ENCODE measurements at places on chromosomes 5 and 9. TPM values are rescaled to one million over a fixed set of nuclear protein-coding genes. Genes with fewer than 3 reads are reported as not detected.

DNA sequence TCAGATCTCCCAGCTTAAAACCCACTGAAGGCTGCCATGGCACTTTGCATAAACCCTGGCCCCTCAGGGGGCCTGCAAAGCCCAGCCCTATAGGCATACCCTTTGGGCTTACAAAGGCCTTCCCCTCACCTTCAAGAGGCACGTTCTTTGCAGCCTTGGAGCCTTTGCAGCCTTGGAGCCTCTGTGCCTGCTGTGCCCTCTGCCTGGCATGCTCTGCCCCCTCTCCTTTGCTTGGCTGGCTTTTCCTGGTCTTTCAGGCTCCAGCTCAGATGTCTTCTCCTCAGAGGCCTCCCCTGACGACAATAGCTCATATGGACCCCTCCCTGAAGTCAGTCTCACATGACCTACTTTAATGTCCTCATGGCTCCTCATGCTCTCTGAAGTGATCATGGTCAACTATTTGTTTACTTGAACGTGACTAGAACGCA is 60.3 kb downstream of the CXXC5 start:
- H3K4me1 ChIP-seq, result peaks cover 16% of the 10 kb centered on the region
- peak overlapping the region; percentile 66 for H3K4me3 ChIP-seq
- no peaks in the 10 kb centered on the region for H3K27me3 ChIP-seq
- no peaks in the 10 kb centered on the region for H3K36me3 ChIP-seq

DNA sequence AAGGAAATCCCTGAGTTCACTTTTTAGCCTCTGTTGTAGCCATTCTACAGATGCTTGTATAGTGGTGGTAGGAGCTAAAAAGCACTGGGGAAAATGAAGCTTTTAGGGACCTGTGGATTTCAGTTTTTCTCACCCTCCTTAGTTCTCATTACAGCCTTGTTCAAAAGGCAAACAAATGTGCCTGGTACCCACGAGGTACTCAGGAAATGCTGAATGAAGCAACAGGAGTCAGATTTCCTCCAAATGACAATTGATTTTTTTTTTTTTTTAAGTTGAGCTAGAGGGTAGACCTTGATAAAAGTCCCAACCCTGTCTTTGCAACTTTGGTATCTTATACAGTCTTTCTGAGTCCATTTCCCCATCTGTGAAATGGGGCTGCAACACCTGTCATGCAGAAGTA is 21.3 kb upstream of the TMOD1 start:
- no peak overlapping the region for H3K4me3 ChIP-seq
- no peaks in the 10 kb centered on the region for H3K4me1 ChIP-seq
- DNase-seq, result no peak

- no peak overlapping the region for H3K27ac ChIP-seq
- peaks cover 9% of the 10 kb centered on the region for H3K4me1 ChIP-seq
- H3K36me3 ChIP-seq, result no peaks in the 10 kb centered on the region
- H3K4me3 ChIP-seq, result no peak overlapping the region
- H3K27me3 ChIP-seq, result no peaks in the 10 kb centered on the region
These were observed 29.4 kb upstream of the RECK start for GRCh38 chr9:36007316-36007708.

DNA sequence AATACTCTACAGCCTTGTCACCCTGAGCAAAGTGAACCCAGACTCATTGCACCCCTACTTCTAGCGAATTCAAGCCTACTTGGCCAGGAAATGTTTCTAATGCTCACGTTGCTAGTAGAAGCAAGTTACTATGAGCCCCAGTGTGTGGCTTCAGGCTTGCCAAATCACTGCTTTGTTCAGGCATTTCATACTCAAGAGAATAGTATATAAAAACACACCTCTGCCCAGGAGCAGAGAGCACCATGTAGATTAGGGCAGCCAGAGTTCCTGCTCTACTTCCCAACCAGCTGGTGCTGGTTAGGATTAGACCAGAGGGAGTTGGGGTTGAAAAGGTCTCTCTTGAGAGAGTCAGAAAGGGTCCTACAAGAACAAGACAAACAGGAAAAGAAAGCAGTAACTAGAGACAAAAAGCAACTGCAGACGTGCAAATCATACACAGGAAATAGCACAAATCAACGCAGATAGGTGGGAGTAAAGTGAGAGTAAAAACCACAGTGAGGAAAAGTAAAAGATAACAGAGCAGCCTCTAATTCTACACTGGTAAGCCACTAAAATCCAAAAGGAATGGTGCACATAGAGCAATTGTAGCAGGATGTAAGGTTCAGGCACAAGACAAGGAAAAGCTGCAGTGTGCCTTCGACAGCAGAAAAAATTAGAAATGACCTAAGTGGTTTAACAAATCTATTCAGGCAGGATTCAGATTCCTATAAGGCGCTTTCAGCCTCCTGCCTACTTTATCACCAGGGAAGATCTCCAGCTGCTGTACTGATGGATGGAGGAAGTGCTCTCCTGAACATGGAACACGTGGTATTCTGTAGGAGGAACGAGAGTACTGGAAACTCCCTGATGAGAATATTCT is 49.6 kb upstream of the KIF2A start:
- H3K36me3 ChIP-seq, result no peaks in the 10 kb centered on the region
- H3K27ac ChIP-seq, result no peak overlapping the region
- 0 out of 2 replicates have a peak, but pooled peaks cover 6% of the 10 kb centered on the region for H3K27me3 ChIP-seq
- H3K4me3 ChIP-seq, result no peak overlapping the region
- DNase-seq, result peak; percentile 29
- peaks cover 7% of the 10 kb centered on the region for H3K4me1 ChIP-seq

The DMRT3 gene
- total RNA-seq, result not detected

The CBY3 gene
- total RNA-seq, result not detected

DNA sequence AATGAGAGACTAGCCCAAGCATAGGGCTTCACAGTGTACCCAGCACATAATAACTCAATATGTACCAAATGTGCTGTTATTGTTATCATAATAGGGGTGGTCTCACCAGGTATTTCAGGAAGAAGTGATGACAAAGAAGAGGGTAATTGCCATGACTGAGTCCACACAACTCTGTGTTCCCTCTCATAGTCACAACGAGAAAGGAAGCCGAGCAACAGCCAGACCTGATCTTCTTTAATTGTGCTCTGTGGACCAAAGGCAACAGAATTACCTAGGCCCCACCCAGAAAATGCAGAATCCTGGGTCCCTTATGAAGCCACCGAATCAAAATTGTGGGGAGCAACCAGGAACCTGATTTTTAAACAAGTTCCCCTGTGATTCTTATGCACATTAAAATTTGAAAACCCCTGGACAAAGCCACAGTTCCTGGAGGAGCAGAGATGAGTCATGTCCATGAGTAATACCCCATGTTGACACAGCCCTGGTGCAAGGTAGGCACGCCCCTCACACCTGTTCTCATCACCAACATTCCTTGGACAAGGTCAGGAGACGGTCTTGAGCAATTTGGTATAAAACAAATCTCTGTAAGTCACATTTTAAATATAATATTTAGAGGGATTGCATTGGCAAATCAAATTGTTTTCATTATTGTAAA is 5.2 kb downstream of the FGF1 start:
- no peak overlapping the region for H3K4me3 ChIP-seq
- peaks cover 20% of the 10 kb centered on the region for H3K4me1 ChIP-seq
- H3K27me3 ChIP-seq, result no peaks in the 10 kb centered on the region
- H3K36me3 ChIP-seq, result no peaks in the 10 kb centered on the region
- DNase-seq, result peak; percentile 66
- peak overlapping the region; percentile 61 for H3K27ac ChIP-seq

The CAMK4 gene
- total RNA-seq, result 19.3 TPM

DNA sequence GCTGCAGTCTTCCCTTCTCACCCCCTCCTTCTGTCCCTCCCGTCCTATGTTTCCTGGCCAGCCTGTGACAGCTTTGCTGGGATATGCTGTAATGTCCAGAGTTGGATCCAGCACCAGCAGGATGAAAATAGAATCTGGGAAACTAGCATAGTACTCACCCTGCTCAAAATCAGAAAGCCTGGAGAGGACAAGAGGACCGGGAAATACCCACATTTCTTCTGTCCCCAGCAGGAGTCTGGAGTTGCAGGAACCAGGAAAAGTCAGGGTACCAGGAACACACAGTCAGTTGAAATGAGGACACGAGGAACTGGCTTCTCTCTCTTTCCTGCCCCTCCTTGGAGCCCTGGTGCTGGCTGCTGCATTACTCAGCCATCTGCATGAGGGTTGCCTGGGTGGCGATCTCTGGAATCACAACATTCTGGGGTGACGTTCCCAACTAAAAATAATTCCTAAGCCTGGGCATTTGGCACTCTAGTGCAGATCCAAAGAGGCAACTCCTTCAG is 59.6 kb upstream of the NFIL3 start:
- no peak for DNase-seq
- no peaks in the 10 kb centered on the region for H3K36me3 ChIP-seq
- no peak overlapping the region for H3K27ac ChIP-seq
- no peak overlapping the region for H3K4me3 ChIP-seq
- peaks cover 16% of the 10 kb centered on the region for H3K27me3 ChIP-seq
- H3K4me1 ChIP-seq, result no peaks in the 10 kb centered on the region

DNA sequence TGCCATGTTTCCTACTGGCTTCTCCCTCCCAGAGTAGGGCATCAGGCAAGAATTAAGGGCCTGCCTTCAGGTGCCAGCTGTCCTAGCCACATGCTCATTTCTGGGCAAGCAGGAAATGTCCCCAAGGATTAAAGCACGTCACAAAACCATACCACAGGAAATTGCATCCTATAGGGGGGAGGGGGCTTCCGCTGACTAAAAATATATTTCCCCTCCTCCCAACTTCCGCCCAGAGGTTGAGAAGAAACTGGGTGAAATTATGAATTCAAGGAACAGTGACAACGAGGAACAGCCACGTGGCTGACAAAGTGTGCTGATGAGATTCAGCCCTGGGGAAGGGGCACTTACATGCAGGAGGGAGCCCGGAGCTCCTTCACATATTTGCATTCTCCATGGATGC is 4.1 kb downstream of the HBEGF start:
- H3K36me3 ChIP-seq, result 0 out of 2 replicates have a peak, but pooled peaks cover 2% of the 10 kb centered on the region
- H3K4me3 ChIP-seq, result no peak overlapping the region
- peaks cover 15% of the 10 kb centered on the region for H3K4me1 ChIP-seq
- DNase-seq, result no peak
- no peaks in the 10 kb centered on the region for H3K27me3 ChIP-seq
- no peak overlapping the region for H3K27ac ChIP-seq

DNA sequence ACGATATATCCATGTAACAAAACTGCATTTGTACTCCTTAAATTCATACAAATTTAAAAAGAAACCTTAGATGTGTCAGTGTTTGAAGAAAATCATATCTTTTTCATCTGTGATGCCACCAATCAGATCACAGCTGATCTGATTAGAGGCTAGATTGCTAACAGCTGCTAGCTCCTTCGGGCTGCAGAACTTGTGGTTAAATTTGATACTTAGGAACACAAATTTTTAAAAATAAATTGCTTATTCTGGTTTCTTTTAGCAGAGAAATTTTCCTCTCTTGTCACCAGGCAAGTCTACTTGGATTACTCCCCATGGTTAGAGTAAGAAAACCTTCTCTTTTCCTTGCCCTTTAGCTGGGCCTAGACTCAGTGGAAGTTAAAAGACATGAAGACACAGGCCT is 94.6 kb upstream of the RANBP6 start:
- H3K4me1 ChIP-seq, result peaks cover 13% of the 10 kb centered on the region
- H3K27me3 ChIP-seq, result no peaks in the 10 kb centered on the region
- DNase-seq, result peak; percentile 29
- H3K27ac ChIP-seq, result no peak overlapping the region

DNA sequence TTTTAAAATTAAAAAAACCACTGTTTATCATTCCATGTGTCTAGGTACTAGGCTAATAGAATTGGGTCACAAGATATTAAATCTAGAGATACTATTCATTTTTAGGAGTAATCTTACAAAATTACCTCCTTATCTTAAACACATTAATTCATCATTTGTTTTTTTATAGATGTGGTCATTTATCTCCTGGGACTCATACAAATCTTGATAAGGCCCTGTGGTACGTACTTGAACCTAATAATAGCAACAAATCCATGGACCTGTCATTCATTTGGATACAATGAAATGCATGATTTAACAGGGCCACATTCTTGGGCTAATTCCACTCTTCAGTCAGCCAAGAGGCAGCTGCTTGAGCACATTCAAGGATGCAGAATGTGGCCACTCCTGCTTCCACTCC is 66.4 kb upstream of the MARCHF11 start:
- H3K27ac ChIP-seq, result no peak overlapping the region
- no peaks in the 10 kb centered on the region for H3K27me3 ChIP-seq
- H3K4me3 ChIP-seq, result no peak overlapping the region
- H3K36me3 ChIP-seq, result no peaks in the 10 kb centered on the region
- H3K4me1 ChIP-seq, result no peaks in the 10 kb centered on the region

The ADAMTS16 gene
- total RNA-seq, result 0.71 TPM

GRCh38 chr5:156686380-156686779 is 163.7 kb upstream of the PPP1R2B start:
- no peaks in the 10 kb centered on the region for H3K36me3 ChIP-seq
- no peak overlapping the region for H3K27ac ChIP-seq
- no peak overlapping the region for H3K4me3 ChIP-seq
- DNase-seq, result no peak

DNA sequence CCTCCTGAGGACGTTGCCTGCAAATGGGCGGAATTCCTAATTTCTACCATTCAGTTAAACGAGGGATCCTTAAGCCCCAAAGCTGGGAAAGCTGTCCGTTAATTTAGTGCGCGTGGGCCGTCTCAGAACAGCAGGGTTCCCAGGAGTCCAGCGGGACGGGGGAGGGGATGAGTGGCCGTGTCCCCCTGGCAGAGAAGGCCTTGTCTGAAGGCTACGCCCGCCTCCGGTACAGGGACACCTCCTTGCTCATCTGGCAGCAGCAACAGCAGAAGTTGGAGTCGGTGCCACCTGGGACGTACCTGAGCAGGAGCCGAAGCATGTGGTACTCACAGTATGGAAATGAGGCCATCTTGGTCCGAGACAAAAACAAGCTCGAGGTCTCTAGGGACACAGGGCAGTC is 1.3 kb downstream of the BRD3OS start:
- no peaks in the 10 kb centered on the region for H3K27me3 ChIP-seq
- no peak for DNase-seq

The DAB2IP gene
- total RNA-seq, result 18.2 TPM

GRCh38 chr9:84325347-84325973 is 15.1 kb downstream of the SLC28A3 start:
- H3K27ac ChIP-seq, result no peak overlapping the region
- H3K4me1 ChIP-seq, result no peaks in the 10 kb centered on the region
- no peak for DNase-seq
- no peaks in the 10 kb centered on the region for H3K36me3 ChIP-seq

GRCh38 chr5:119360905-119361593 is 5.2 kb downstream of the TNFAIP8 start:
- H3K4me3 ChIP-seq, result no peak overlapping the region
- no peaks in the 10 kb centered on the region for H3K27me3 ChIP-seq
- DNase-seq, result no peak
- no peaks in the 10 kb centered on the region for H3K36me3 ChIP-seq
- H3K27ac ChIP-seq, result no peak overlapping the region

The PCSK5 gene
- 18.6 TPM for total RNA-seq

DNA sequence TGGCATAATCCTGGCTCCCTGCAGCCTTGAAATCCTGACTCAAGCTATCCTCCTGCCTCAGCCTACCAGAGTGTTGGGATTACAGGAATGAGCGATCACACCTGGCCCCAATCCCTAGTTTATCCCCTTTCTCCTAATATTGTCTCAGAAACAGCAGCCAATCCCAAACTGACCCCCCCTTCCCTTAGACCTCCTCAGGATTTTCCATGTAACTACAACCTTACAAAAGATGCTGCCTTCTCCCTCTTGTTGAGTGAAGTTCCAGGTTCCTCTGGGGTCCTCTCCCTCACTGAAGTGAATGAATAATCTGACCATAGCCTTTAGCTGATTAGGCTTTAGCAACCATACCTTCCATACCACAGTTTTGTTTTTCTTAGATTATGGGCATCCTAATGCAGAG is 25.9 kb upstream of the MSANTD3 start:
- H3K27ac ChIP-seq, result no peak overlapping the region
- H3K36me3 ChIP-seq, result no peaks in the 10 kb centered on the region
- DNase-seq, result no peak
- no peak overlapping the region for H3K4me3 ChIP-seq
- no peaks in the 10 kb centered on the region for H3K27me3 ChIP-seq

The C1QTNF3 gene
- 16.9 TPM for total RNA-seq
